ENCODE measurements at places on chromosomes 11 and 22. TPM values are rescaled to one million over a fixed set of nuclear protein-coding genes. Genes with fewer than 3 reads are reported as not detected.

GRCh38 chr11:66072081-66072480, 2.0 kb downstream of the PACS1 start:
- no peaks in the 10 kb centered on the region for H3K36me3 ChIP-seq
- H3K4me1 ChIP-seq = peaks cover 26% of the 10 kb centered on the region
- DNase-seq = no peak
- H3K4me3 ChIP-seq = no peak overlapping the region

DNA sequence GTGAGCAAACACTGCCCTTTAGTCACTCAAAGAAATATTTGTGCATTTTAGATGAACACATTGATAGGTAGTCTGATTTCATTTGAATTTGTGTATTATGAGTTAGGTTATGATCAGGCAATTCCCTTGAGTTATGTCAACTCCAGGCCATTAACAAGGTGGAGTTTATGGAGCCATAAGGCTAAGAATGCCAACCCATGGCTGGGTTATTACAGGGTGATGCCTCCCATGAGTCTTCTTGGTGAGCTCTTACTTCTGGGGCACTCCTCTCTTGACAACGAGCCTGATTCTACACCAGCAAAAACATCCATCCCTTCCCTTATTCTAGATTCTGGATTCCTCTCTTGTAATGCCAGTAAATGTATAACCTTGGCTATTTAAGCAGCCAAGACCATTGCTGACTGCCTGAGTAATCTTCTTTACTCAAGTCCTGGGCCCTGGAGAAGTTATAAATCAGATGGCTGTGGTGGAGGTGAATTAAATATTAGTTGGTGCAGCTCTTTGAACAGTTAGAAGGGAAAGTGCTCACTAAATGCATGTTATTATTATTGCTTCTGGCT, 645.7 kb upstream of the TENM4 start:
- DNase-seq = no peak
- H3K27me3 ChIP-seq = no peaks in the 10 kb centered on the region
- H3K27ac ChIP-seq = no peak overlapping the region
- no peaks in the 10 kb centered on the region for H3K4me1 ChIP-seq
- H3K36me3 ChIP-seq = no peaks in the 10 kb centered on the region

DNA sequence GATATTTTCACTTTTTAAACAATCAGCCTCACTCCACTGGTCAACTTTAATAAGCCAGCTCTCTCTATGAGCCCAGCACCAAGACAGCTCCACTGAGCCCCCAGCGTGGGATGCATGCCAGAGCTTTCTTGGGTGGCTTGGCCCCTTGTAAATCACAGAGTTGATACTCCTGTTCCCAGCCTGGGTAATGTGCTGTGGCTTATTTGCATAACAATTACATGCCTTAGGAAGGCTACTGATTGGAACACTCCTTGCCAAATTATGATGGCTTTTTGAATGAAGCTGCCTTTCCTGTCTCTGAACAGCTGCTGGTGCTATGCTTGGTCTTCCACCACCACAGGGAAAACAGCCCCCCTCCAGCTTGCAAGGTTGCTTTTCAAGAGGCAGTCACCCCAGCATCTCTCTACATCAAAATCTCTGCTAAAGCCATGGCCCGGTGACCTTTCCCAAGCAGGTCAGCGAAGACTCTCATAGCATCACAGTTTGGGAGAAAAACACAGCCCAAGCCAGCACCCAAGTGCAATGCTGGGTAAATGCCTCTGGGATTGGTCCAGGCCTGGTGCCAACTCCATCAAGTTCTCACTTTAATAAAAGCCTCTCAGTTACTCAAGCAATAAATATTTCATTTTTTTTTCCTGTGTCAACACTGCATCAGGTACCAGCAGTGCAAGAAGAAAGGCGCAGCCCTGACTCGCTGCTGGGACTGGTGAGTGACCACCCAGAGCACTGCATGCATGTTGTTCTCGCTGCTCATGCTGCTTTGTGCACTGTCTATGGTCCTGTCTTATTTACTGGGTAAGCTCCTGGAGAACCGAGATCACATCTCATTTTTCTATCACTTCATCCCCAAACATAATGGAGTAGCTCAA, 549.3 kb downstream of the OPCML start:
- DNase-seq = no peak
- no peak overlapping the region for H3K27ac ChIP-seq
- no peaks in the 10 kb centered on the region for H3K36me3 ChIP-seq
- H3K27me3 ChIP-seq = no peaks in the 10 kb centered on the region

DNA sequence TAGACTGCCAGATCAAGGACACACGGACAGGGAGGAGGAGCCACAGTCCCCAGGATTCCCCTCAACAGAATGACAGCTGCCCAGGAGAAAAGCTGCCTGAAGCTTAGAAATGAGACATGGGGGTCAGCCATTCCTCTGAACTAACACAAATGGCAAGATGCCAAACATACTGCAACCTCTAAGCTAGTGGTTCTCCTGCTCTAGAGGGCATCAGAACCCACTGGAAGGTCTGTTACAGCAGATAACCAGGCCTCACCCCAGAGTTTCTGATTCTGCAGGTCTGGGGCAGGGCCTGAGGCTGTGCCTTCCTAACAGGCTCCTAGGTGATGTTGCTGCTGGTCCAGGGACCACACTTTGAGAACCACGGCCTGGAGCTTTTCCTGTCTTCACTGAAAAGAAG, 28.6 kb upstream of the BID start:
- peaks cover 11% of the 10 kb centered on the region for H3K4me1 ChIP-seq
- DNase-seq = no peak
- H3K4me3 ChIP-seq = no peak overlapping the region
- no peaks in the 10 kb centered on the region for H3K27me3 ChIP-seq

DNA sequence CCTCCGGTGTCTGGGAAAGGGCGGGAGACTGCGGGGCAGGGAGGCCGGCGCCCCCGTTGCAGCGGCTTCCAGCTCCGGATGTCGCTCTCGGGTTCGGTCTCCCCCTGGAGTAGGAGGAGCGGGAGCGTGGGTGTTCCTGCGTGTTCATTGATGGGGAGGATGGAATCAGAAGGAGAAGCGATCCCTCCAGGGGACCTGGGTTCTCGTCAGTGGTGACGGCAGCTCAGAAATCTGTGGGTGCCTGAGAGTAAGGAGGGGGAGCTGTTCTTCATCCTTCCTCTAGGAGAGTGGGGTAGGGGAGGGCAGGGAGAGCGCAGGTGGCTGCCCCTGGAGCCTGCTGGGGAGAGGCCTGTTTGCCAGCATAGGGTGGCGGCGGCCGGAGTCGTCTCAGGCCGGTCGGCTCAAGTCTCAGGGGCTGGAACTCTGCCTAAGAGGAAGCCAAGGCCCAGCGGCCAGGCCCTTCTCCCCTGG, 1.1 kb downstream of the UBASH3B start:
- H3K36me3 ChIP-seq = no peaks in the 10 kb centered on the region
- no peak for DNase-seq
- no peak overlapping the region for H3K27ac ChIP-seq
- no peaks in the 10 kb centered on the region for H3K27me3 ChIP-seq
- peak overlapping the region; percentile 82 for H3K4me3 ChIP-seq

- peak; percentile 90 for DNase-seq
- H3K4me1 ChIP-seq = peaks cover 13% of the 10 kb centered on the region
- no peaks in the 10 kb centered on the region for H3K27me3 ChIP-seq
- H3K36me3 ChIP-seq = no peaks in the 10 kb centered on the region
- H3K4me3 ChIP-seq = no peak overlapping the region
- H3K27ac ChIP-seq = peak overlapping the region; percentile 74
These were observed 5.7 kb downstream of the UPK3A start for GRCh38 chr22:45290410-45290936.

- no peak for DNase-seq
- no peaks in the 10 kb centered on the region for H3K27me3 ChIP-seq
- H3K27ac ChIP-seq = no peak overlapping the region
These were observed 479.9 kb downstream of the INSC start for GRCh38 chr11:15594607-15595006.

DNA sequence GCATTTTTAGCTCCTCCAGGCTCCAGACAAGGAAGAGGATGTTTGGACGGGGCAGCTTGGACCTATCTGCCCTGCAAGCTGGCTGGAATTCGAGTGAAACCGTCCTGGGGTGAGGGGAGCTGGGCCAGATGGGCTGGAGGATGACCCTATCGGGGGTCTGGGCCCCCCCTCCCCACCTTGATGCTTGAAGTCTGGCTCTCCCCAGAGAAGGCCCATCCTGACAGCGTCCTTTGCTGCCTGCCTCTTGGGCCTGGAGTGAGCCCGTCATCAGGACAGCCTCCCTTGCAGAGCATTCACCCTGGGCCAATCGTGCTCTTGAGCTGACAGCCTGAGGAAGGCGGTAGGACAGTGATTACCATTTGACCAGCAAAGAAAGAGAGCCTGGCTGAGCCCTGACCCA, 5.3 kb upstream of the PDGFB start:
- DNase-seq = no peak
- no peak overlapping the region for H3K27ac ChIP-seq
- H3K4me1 ChIP-seq = peaks cover 55% of the 10 kb centered on the region
- no peaks in the 10 kb centered on the region for H3K36me3 ChIP-seq
- H3K27me3 ChIP-seq = no peaks in the 10 kb centered on the region

DNA sequence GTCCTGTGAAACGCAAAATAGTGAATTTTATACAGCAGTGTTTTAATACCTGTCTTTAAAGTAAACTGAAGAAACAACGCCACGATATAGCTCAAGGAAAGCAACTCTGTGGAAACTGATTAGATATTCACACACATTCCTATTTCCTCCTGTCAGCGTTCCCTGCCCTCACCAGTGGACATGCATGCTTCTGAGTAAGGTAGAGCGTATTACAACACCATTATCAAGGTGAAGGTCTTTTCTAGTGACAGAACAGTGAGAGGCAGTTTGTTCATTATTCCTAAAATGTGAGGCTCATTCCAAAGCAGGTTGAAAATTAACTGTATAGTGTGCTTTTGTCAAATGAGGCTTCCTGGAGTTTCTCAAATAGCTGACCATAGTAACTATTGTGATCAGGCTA, 153.1 kb downstream of the DDX10 start:
- no peak overlapping the region for H3K27ac ChIP-seq
- no peak overlapping the region for H3K4me3 ChIP-seq
- H3K36me3 ChIP-seq = no peaks in the 10 kb centered on the region

TNNT3 gene
- 1,645 TPM for total RNA-seq

DEFB131B gene
- not detected for total RNA-seq

TRIM49 gene
- total RNA-seq = not detected

OR52R1 gene
- not detected for total RNA-seq

GRCh38 chr11:43979571-43980219, 37.3 kb downstream of the C11orf96 start:
- H3K36me3 ChIP-seq = no peaks in the 10 kb centered on the region
- H3K27ac ChIP-seq = no peak overlapping the region
- H3K4me3 ChIP-seq = no peak overlapping the region
- DNase-seq = no peak
- H3K4me1 ChIP-seq = peaks cover 11% of the 10 kb centered on the region
- no peaks in the 10 kb centered on the region for H3K27me3 ChIP-seq

TSGA10IP gene
- total RNA-seq = not detected

GRCh38 chr11:68687311-68687710, 3.0 kb downstream of the GAL start:
- no peak overlapping the region for H3K27ac ChIP-seq
- H3K4me3 ChIP-seq = no peak overlapping the region
- H3K36me3 ChIP-seq = no peaks in the 10 kb centered on the region
- DNase-seq = no peak
- peaks cover 40% of the 10 kb centered on the region for H3K27me3 ChIP-seq
- H3K4me1 ChIP-seq = no peaks in the 10 kb centered on the region

DNA sequence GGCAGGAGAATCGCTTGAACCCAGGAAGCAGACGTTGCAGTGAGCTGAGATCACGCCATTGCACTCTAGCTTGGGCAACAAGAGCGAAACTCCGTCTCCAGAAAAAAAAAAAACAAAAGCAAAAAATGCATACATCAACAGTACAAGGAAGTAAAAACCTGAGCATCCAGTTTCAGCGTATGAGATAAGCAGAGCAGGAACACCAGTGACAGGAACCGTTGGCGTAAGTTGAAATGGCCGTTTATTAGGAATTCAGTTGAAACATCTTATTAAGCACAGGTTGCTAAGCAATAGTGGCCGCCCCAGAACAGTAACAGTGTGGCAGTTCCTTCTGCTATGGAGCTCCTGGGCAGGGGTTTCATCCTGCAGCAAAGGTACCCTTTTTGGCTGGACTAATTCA, 4.0 kb upstream of the L3MBTL2 start:
- H3K4me1 ChIP-seq = peaks cover 14% of the 10 kb centered on the region
- DNase-seq = no peak
- H3K36me3 ChIP-seq = no peaks in the 10 kb centered on the region
- no peaks in the 10 kb centered on the region for H3K27me3 ChIP-seq

ABCC8 gene
- 1.7 TPM for total RNA-seq

DNA sequence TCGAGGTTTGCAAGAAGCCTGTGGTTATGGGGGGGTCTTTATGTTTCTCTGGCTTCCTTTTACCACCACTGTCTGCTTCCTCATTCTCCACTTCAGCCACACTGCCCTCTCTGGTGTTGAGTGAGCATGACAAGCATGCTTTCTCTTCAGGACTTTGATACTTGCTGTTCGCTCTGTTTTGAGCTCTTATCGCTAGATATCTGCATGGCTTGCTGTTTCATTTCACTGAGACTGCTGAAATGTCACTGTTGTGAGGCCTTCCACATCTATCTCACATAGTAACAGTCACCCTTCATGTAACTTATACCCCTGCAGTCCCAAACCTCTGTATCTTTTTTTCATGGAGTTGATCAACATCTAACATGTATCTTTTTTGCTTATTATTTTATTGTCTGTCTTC, 59.8 kb downstream of the TMEM135 start:
- DNase-seq = no peak
- peaks cover 9% of the 10 kb centered on the region for H3K36me3 ChIP-seq
- no peak overlapping the region for H3K27ac ChIP-seq
- no peaks in the 10 kb centered on the region for H3K4me1 ChIP-seq

GRCh38 chr22:39776295-39777009, 117.1 kb downstream of the ENTHD1 start:
- no peak overlapping the region for H3K4me3 ChIP-seq
- H3K27ac ChIP-seq = no peak overlapping the region
- H3K27me3 ChIP-seq = peaks cover 16% of the 10 kb centered on the region
- no peaks in the 10 kb centered on the region for H3K4me1 ChIP-seq
- no peaks in the 10 kb centered on the region for H3K36me3 ChIP-seq

SCN4B gene
- total RNA-seq = 3.5 TPM

GRCh38 chr11:75635066-75635862, 33.6 kb downstream of the MAP6 start:
- no peaks in the 10 kb centered on the region for H3K36me3 ChIP-seq
- DNase-seq = no peak
- H3K4me3 ChIP-seq = no peak overlapping the region

- H3K4me3 ChIP-seq = no peak overlapping the region
- DNase-seq = no peak
- H3K36me3 ChIP-seq = no peaks in the 10 kb centered on the region
- no peak overlapping the region for H3K27ac ChIP-seq
These were observed 177.4 kb upstream of the NECTIN1 start for GRCh38 chr11:119906376-119906775.

NPAS4 gene
- not detected for total RNA-seq

TMPRSS13 gene
- total RNA-seq = not detected

- no peaks in the 10 kb centered on the region for H3K36me3 ChIP-seq
- no peaks in the 10 kb centered on the region for H3K4me1 ChIP-seq
- H3K4me3 ChIP-seq = no peak overlapping the region
These were observed 40.9 kb upstream of the OR9Q1 start for GRCh38 chr11:57982776-57983175.

SEC14L2 gene
- total RNA-seq = 3.0 TPM

GRCh38 chr11:61918251-61918937, 1.0 kb upstream of the RAB3IL1 start:
- no peak overlapping the region for H3K4me3 ChIP-seq
- H3K27me3 ChIP-seq = peaks cover 16% of the 10 kb centered on the region

- H3K27ac ChIP-seq = no peak overlapping the region
- peaks cover 7% of the 10 kb centered on the region for H3K4me1 ChIP-seq
- H3K27me3 ChIP-seq = no peaks in the 10 kb centered on the region
- no peaks in the 10 kb centered on the region for H3K36me3 ChIP-seq
These were observed 272.1 kb downstream of the FAM76B start for GRCh38 chr11:95517453-95517852.

PRRG4 gene
- total RNA-seq = 0.53 TPM

BIK gene
- total RNA-seq = not detected

All from gastrocnemius medialis (tissue), 4 donors.